Ureter (tissue), 1 donor: ENCODE measurements at places on chromosomes 11 and 22. TPM values are rescaled to one million over a fixed set of nuclear protein-coding genes. Genes with fewer than 3 reads are reported as not detected.

FAM111B gene
- 1.0 TPM for total RNA-seq

LZTR1 gene
- total RNA-seq, result 79.6 TPM

NAALAD2 gene
- 4.8 TPM for total RNA-seq

POU2AF1 gene
- 21.7 TPM for total RNA-seq

TPBGL gene
- 0.26 TPM for total RNA-seq

SCGB1C1 gene
- not detected for total RNA-seq

ZNF215 gene
- 9.6 TPM for total RNA-seq

CDPF1 gene
- total RNA-seq, result 9.8 TPM

NUP50 gene
- total RNA-seq, result 71.0 TPM

PTPRJ gene
- 18.0 TPM for total RNA-seq

MRGPRF gene
- 75.2 TPM for total RNA-seq

SEC14L2 gene
- 5.8 TPM for total RNA-seq
